ENCODE measurements at places on chromosomes 11 and 22.

- DNase-seq: no peak
Observed at GRCh38 chr11:107583629-107584195, 7.2 kb upstream of the ELMOD1 start.

DNA sequence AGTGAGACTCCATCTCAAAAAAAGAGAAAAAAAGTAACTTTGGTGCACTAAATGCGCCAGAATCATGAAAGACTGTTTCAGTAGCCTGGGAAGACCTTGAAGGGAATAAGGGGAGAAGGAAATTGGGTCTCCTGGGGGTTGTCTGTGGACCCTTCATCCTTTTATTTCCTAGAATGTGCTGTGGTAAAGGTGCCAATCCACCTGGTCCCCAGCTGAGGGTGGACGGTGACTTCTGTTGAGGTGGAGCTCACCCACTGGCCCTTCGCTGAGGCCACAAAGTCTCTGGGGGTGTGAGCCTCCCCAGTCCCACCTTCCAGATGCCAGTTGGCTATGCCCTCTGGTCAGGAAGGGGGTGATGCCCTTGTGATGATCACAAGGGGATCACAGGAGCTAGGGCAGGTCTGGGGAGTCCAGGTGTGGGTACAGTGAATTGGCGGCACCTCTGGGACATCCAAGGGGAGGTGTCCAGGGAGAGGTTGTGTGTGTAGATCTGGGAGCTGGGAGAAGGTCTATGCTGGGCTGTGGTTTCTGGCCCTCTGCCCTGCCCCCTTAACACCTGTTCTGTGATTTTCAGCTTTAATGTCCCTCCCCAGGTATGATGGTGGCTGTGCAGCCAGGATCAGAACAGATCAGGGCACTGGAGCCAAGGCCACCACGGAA lies 34.2 kb upstream of the LMO1 start:
- DNase-seq: no peak

DNA sequence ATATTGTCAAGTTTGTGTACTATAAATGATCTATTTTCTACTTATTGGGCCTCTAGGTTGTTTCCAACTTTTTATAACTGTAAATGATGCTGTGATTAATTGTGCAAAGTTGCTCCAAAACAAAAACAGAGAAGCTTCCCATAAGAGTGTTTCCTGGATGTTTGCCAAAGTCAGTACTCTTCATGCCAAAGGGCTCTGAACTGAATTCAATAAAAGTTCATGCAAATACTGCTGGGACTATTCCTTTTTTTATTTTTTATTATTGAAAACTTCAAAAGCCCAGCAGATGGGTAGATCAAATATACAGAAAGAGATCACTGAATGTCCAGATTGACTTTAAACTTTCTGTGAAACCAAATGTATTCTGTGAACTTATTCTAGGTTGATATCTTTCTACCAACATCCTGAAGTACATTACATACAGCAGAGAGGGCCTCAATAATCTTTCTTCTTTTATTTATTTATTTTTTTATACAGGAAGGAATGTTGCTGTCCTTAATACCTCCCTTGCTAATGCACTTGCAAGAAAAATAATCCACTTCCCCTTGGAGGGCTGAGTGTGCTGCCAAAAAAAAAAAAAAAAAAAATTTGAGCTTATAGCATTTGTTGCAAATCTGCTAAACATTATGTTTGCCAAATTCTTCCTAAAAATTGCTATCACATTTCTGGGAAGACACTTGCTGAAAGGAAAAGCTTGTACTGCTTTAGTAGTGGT lies 53.0 kb downstream of the CTSC start:
- no peak for DNase-seq

GRCh38 chr11:76767659-76768058 lies 15.5 kb upstream of the TSKU start:
- DNase-seq: no peak

- DNase-seq: no peak
Observed at GRCh38 chr11:66956689-66957290, 1.4 kb downstream of the PC start.

DNA sequence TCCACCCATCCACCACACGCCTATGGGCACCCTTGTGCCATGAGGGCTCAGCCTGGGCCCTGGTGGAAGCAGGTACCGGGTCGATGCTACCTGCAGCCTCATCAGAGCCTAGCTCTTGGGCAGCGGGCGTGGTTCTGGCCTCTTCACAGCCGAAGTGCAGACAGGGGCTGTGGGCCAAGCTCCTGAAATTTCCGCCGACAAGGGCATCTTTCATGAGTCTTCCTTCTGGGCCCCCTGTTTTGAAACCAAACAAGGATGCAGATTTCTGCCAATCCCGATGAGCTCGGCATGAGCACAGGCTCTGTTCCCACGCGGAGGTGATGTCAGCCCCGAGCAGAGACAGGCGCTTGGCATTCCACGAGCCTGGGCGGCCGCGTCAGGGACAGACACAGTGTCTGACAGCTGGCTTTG lies 22.6 kb upstream of the MGAT3 start:
- no peak for DNase-seq
